ENCODE measurements at places on chromosomes 12 and 14. TPM values are rescaled to one million over a fixed set of nuclear protein-coding genes. Genes with fewer than 3 reads are reported as not detected.

The SIX4 gene
- not detected for total RNA-seq

The SMCO3 gene
- total RNA-seq, result not detected

DNA sequence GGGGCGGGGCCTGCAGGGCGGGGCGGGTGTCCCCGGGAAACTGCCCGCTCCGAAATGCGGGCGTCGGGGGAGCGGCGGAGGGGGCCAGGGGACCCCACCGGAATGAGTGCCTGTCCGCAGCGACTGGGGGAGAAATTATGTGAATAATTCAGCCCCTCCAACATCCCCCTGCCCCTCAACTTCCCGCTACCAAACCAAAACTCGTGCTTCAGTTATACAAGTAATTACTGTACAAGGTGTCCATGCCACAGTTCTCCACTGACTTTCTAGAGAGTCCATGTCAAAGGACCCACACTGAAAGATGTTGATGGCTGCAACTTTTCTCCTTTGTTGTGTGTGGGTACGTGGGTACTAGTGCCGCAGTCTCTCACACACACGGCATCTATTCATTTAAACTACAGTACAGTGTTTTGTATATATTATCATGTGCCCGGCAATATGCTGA lies 414 bp upstream of the CDK17 start:
- DNase-seq, result no peak

DNA sequence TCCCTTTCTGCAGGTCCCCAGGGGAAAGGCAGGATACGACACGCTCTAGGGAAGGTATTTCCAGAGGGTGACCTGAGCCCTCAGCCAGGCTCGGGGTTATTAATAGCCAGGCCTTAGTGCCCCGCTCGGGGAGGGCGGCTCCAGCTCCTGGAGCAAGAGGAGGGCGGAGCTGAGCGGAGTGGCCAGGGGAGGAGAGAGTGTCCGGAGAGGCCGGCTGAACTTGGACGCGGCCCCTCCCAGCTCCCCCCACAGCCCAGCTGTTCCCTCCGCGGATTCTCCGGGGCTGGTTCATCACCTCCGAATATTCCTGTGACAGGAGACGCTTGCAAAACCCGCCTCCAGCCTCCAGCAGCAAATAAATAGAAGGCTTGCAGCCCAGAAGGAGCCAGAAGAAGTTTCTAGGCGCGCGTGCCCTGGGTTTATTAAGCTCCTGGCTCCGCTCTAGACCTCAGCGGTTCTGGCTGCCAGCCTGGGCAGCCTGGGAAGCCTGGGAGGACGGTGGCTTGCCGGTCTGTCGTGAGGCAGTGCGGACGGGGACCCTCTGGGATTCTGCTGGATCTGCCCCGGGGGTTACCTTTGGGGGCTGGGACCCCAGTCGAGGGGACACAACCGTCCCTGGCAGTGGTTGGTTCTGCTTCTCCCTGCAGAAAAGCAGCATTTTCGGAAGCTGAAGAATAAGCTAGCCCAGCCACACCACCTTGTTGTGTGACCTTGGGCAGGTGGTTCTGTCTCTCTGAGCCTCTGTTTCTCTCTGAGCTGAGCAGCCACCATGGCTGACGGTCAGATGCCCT lies at the start of gene HSPB8:
Gene HSPB8 (plus strand): TSS at position 388 of the 791 bp plus-strand sequence. CDS start 382 bp downstream, at position 770.
- no peak for DNase-seq

The MMP14 gene
- 2.4 TPM for total RNA-seq

GRCh38 chr14:102866982-102867761 lies 55.3 kb upstream of the AMN start:
- no peak for DNase-seq

DNA sequence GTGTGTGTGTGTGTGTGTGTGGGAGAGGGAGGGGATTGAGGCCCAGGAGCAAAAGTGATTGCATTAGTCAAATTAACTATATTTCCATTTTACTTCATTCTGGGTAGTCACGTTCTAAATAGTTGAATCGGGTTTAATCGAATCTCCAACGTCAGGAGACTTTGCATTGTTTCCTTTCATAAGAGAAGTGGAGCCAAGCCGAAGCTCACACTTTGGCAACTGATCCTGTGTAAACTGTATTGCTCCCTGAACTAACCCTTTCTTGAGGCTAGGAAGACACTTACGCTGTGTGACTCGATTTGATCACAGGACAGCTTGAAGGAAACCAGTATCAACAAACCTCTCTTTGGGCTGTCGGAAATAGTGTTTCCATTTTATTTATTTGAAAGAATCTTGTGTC lies 363.4 kb upstream of the ATP2B1 start:
- DNase-seq, result no peak

The DNAI7 gene
- total RNA-seq, result 0.16 TPM

GRCh38 chr14:65330416-65330815 lies 82.1 kb upstream of the FUT8 start:
- no peak for DNase-seq

The SSPN gene
- not detected for total RNA-seq

DNA sequence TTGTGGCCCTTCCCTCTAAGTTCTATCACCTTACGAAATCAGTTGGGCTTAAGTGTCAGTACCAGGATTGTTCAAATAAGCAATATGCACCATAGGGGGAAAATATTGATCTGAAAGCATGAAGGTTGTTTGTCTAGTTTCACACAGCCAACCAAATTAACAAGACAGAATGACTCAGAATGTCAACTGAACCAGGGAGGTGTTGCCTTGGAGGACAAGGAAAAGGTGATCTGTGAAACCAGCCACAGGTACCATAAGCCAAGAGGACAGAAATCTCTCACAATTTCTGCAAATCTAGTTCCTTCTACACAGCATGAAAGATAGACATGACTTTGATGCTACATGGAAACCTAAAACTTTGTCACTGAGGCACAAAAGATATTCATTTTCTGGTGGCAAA lies 297.9 kb downstream of the BCL11B start:
- DNase-seq, result no peak

The HOXC12 gene
- not detected for total RNA-seq

The TAS2R13 gene
- total RNA-seq, result 1.1 TPM

The CCDC177 gene
- total RNA-seq, result not detected

DNA sequence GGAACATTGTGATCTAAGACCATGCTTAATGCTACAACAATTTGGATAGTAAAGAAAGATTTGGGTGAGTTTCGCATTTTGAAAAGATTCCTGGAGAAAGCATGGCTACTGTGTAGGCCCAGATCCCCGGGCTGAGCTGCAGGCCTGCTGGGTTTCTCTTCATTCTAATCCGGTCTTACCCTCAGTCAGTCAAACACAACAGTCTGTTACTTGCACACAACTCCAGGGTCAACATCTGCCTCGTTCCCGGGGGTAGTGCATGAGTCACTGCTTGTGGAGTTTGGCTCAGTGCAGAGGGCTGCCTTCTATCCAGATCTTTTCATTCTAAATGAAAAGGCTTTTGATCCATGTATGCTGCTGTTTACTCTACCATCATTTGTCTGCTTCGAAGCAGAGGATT lies 60.4 kb upstream of the SEL1L start:
- DNase-seq, result no peak

DNA sequence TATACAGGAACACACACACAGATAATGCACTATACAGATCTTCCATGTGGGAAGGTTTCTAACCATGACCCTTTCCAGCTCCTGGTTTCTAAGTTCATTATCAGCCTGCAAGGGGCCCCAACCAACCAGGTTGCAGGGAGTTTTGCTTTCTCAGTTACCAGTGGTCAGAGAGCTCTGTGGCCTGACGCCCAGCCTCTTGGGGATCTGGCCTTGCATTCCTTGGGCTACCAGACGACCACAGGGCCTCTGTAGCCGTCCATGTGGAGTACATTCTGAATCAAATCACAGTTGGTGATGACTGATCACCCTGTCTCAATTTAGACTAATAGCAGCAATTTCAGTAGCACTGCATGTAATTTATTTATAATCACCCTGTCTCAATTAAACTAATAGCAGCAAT lies 47.5 kb downstream of the PAH start:
- DNase-seq, result no peak

- no peak for DNase-seq
These were observed 462.4 kb downstream of the TRHDE start for GRCh38 chr12:72734581-72734980.

The SLC17A8 gene
- total RNA-seq, result not detected

- DNase-seq, result no peak
These were observed 34.8 kb downstream of the AMN start for GRCh38 chr14:102957222-102957621.

DNA sequence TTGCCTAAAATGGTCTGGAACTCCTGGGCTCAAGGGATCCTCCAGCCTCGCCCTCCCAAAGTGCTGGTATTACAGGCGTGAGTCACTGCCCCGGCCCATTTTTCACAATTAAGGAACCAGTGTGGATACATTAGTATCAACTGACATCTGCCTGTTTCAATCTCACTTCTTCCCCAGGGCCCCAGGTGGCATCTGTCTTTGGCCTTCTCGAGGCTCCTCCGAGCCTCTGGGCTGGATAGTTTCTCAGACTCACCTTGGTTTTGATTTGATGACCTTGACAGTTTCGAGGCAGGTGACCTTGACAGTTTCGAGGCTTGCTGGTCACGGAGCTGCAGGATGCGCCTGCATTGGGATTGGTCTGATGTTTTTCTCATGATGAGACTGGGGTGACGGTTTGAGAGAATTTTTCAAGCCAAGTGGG lies 41.0 kb upstream of the NCOR2 start:
- DNase-seq, result no peak

The KRT73 gene
- 0.91 TPM for total RNA-seq

The SPTB gene
- not detected for total RNA-seq

DNA sequence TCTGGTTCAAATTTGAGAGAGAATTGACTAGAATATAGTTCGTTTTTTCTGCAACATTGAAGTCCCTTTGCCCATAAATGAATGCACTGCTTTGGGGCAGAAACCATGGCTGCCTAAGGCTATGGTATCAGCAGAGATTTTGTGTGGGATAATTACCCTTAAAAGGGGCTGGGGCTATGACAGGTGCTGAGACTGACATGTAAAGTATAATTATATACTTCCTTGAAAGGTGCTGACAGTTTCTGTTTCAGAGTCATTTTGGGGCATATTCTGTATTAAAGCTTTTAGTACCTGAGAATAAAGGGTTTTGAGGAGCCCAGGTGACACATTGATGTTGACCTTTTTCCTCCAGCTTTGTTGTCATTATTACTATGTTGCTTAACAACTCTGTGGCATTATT lies 150.3 kb upstream of the PTPRQ start:
- DNase-seq, result no peak

The TSPAN8 gene
- total RNA-seq, result not detected
